Mesenteric fat pad (tissue), 1 donor: ENCODE measurements at places on chromosomes 6 and 20.

DNA sequence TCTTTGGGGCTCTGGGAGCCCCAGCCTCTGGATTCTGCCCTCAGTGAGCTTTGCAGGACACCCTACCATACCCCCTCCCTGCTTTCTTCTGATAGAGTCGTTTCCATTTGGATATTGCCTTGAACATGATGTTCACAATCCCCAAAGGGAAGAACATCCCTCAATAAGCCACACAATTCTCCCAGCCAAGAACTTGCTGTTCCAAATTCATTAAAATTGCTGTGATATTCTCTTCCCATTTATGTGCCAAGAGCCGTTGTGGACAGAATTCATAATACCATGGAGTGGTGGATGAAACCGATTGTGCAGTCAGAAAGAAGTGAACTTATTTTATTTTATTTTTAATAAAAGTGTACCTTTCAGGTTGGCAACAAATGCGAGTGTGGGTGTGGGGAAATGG lies 95.8 kb downstream of the DHX35 start:
- DNase-seq, result no peak

- DNase-seq, result no peak
These were observed 659 bp downstream of the CEP85L start for GRCh38 chr6:118650582-118651281.

- DNase-seq, result no peak
These were observed 72.1 kb downstream of the TXLNB start for GRCh38 chr6:139219746-139220145.

- no peak for DNase-seq
These were observed 143.6 kb downstream of the RCAN2 start for GRCh38 chr6:46347669-46348068.

GRCh38 chr6:6682225-6682624 lies 93.7 kb downstream of the LY86 start:
- DNase-seq, result no peak

DNA sequence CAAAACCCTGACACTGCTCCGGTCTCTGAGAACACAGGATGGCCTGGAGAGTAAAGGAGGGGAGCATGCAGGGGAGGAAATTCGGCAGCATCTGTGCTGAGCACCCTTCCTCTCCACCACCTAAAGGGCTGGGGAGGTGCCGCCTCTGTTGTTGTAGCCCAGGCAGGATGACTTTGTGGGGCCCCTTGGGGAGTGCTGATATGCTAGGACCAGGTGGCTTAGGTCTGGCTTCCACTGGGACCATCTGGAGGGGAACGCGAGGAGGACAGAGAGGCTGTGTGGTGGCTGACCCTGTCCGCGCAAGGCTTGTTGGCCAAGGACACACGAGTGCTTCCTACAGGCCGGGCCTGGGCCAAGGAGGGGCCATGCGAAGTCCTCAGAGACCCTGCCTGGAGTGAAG lies 9.9 kb upstream of the RPS6KA2 start:
- no peak for DNase-seq
